ENCODE measurements at places on chromosomes 4 and X.

- no peak for ATAC-seq
Observed at GRCh38 chr4:137705171-137705783, 173.0 kb upstream of the PCDH18 start.

DNA sequence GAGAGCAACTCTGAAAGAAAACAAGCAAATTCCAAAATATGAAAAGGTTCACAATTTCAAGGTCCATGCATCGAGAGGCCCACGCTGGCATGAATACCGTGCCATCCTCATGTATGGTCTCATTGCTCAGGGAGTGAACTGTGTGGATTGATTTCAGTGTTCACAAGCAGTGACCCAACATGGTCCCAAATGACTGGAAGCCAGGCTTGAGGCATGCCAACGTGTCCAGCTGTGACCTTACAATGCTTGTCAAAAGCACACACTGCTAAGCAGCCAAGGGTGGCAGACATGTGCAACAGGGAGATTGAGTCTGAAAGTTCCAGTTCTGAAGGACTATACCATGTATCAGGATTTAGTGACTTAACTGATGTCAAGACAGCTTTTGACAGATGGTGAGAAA, 58.7 kb upstream of the CLDN24 start:
- ATAC-seq: no peak

GRCh38 chr4:106247600-106247999, 68.4 kb downstream of the TBCK start:
- no peak for ATAC-seq

DNA sequence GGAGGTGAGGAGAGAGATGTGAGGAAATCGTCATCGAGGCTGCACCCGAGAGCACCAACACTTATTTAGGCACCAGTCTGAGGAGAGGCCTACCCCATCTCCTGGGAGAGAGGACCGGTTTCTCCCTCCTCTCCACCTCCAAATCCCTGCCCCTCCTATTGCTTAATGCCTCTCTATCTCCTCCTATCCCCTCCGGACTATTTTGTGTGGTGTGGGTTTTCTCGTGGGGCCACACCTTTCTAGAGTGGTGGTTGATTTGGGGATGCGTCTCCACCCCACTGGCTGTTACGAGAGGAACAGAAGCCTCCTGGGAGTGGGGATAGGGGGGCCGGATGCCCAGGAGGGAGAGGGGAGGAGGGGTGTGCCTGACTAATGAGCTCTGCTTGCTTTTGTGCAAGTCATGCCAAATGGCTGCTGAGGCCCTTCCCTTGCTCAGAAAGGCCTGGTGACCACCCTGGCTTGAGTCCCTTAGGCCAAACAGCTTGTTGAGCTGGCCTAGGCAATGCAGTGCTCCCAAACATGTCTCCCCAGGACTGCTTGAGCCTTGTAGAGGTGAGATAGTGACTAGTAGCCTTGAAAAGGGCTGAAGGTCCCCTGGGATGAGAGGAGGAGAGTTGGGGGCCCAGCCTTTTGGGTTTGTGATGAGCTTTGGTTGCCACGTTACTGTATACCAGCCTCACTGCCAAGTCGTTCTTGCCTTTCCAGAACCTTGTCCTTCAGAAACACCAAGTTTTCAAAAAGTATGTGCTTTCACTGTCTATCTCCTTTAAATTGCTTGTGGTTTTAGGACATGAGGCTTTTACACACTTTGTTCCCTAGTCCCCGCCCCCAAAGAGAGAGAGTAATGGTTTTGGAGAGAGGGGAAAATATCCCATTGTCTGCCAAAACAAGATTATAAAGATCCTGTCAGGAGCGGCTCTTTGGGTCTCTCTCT, 1.2 kb downstream of the MSN start:
- ATAC-seq: peak; percentile 59

- no peak for ATAC-seq
Observed at GRCh38 chrX:73979551-73980131, 324.3 kb upstream of the ZCCHC13 start.

GRCh38 chr4:86048426-86048825, 311.4 kb downstream of the MAPK10 start:
- no peak for ATAC-seq

DNA sequence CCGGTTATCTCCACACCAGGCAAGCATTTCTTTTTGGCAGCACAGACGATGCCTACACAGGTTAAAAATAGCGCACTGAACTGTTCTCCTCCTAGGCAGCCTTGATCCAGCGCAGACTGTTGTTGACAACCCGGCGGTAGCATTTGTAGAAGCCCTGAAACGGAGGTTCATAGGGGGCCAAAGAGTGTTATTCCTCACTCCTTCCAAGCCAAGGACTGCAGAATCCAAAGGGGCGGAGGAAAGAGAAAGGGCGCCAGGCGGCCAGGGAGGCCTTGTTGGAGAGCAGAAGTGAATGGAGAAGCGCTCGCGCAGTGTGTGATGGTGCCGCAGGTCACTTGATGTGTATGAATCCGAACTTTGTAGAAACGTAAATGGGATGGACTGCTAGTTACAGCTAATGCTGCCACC, 82.7 kb downstream of the TENM3 start:
- ATAC-seq: no peak

DNA sequence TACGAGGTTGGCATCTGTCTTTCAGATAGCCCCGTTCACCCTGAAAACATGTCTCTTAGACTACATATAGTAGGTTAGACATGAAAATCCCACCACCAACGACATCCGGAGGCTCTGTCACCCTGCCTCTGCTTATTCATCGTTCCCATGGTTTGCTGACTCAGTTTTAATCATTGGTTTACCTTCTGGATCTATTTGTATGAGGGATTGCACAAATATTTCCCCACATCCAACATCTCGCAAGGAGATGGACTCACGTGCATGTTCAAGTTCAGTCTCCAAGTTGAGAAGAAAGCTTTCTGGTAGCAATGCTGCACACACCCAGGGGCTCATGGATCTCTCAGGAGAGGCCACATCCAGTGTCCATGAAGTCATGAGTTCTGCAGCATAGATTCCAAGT, 10.8 kb downstream of the CETN2 start:
- no peak for ATAC-seq

- ATAC-seq: no peak
Observed at GRCh38 chr4:35952751-35953150, 291.6 kb downstream of the ARAP2 start.

GRCh38 chr4:155820887-155821518, 45.1 kb downstream of the ASIC5 start:
- no peak for ATAC-seq

DNA sequence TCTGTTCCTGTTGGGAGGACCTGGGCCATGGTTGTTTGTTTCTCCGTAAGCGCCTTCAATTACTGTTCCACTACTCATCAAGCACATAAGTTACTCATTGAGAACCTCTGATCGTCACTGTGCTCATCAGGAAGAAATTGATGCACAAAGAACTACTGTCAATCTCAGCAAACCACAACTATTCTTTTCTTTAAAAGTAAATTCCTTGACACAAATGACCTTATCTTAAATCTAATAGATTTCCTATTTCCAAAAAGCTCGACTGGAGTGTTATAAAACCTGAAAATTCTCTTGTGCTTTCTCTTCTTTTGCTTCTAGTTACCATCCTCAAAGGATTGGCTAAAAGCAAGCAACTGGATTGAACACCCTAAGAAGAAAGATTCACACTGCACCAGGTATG, at the start of gene MUC7:
Gene MUC7, plus strand, starts transcription at position 301 of the 400 bp plus-strand sequence. CDS start 1,825 bp downstream, outside the sequence.
- no peak for ATAC-seq

- ATAC-seq: no peak
Observed at GRCh38 chr4:107531927-107532326, 188.1 kb downstream of the PAPSS1 start.

DNA sequence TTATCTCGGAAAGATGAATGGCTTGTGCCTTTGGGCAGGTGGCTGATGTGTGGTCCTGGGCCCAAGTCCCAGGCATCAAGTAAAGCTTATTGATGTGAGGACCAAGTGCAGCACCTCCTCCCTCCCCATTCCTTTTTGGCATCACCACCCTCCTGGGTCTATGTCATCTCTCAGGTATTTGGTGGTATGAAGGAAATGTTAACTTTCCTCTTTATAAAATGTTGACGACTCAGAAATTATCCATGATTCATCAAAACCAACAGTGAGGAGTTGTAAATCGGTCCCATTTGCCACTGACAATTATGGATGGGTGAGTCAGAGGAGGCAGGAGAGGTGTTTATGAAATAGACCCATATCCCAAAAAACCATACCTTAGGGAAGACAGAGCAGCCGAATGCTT, 229.4 kb upstream of the GATB start:
- ATAC-seq: no peak

DNA sequence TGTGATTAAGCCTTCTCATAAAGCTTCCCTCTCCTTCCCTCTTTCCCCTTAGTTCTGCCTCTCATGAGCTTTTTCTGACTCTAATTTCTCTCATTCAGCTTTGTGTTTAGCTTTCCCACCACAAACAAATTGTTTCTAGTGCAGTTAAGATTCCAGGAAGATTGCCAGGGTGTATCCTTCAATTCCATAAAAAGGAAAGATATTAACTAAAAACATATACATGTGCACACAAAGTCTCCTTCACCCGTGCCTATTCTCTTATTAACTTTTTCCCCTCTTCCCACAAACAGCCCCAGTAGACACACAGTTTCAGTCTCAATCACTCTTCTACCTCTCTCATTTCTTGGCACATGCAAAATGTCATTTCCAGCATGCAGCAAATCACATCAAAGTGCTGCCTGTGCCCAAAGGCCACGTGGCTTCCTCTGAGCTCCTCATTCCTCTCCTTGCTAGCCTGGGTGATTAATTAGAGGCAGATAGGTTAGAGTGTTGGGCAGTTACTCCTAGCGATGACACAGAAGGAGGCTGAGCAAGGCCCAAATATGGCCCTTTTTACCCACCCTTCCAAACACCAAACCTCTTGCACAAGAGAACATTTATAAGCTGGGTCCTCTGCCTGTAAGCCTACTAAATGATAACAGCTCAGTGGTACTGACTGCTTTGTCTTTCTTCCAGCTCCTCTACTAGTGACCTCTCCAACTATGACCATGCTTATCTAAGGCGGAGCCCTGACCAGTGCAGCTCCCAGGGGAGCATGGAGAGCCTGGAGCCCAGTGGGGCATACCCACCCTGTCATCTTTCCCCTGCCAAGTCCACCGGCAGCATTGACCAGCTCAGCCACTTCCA, 159.6 kb downstream of the SOWAHB start:
- ATAC-seq: peak; percentile 28

DNA sequence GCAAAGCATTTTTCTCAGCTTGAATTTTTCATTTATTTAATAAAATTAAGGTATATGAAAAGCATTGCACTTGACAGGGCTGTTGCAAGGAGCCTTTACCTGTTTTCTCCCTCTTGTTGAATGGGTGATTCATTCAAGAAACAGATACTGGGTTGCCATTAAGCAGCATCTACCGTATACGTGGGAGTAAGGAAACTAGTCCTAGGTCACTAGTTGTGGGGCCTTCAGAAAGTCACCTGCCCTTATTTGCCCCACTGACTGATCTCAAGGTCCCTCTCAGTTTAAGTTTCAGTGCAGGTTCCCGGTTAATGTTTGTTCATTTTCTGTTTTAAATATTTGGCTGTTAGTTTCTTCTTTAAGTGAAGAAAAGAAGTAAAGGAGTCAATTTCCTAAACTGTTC, 34.0 kb downstream of the LHFPL1 start:
- no peak for ATAC-seq

GRCh38 chr4:173365359-173365996, 5.3 kb upstream of the SAP30 start:
- no peak for ATAC-seq

DNA sequence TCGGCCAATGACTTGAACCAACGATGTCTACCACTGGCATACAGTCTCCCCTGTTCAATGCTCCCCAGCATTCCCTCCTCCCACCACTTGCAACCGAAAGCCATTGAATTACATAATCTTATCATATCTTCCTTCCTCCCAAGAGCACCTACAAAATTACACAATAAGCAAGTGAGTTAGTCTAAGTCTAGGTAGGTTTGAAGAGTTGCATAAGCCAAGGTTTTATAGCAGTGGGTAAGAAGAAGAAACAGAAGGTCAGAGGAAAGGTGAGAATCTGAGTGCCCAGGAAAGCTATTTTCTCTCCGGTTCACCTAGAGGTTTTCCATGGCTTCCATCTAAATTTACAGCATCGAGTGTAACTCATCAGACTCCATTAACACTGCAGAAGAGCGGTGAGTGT, 40.3 kb downstream of the ATP8A1 start:
- ATAC-seq: no peak

DNA sequence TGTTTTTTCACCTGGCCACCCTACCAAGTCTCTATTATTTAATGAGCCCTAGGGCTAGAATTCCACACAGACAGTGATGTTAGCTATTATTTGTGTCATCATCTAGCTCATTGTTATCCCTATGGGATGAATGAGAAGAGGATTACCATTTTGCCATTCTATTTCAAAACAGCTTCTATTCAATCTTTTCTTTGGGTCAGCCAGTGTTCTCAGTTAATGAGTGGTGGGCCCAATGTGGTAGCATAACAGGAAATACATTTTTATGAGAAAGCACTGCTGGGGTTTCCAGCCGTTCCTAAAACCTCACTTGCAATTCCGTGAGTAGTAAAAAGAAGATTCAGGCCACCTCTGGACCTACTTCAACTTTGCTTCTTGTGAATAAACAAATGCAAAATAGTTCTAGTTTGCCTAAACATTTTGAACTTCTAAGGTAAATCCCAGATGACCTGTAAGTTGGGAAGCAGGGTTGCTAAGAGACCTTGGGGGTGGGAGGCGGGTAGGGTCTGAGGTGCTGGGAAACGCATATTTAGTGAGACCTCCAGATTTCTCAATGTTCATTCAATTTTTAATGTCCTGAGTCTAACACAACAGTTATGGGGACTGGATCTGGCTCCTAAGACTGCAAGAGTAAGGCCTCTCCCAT, 24.8 kb upstream of the CYP2U1 start:
- ATAC-seq: no peak

- ATAC-seq: no peak
Observed at GRCh38 chr4:1207603-1208265, 35.4 kb upstream of the SPON2 start.

- no peak for ATAC-seq
Observed at GRCh38 chr4:165560941-165561340, 182.1 kb downstream of the CPE start.

DNA sequence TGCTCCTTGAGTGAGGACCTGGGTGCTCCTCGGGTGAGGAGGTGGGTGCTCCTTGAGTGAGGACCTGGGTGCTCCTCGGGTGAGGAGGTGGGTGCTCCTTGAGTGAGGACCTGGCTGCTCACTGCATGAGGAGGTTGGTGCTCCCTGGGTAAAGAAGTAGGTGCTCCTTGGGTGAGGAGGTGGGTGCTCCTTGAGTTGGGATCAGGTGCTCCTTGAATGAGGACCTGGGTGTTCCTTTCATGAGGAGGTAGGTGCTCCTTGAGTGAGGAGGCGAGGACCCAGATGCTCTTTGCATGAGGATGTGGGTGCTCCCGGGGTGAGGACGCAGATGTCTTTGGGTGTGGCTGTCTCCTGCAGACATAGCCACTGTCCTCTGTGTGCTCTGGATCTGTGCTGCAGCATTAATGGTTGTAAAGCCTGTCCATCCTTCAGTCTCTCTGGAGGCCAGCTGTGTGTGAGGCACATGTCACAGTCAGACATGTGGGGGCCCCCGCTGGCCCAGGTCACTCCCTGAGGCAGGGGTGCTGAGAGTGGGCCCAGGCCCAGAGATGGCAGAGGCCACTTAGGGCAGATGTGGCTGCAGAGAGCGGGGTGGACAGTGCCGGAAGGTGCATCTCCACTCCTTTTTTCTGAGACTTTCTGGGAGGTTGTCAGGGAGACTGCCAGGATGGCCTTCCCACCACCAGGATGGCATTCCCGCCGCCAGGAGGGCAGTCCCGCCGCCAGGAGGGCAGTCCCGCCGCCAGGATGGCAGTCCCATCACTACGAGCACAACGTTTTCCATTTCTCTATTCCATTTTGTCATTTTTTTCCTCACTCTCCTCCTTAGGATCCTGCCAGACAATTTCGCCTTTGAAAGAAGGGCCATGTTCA, 101.8 kb downstream of the HMX1 start:
- ATAC-seq: no peak

GRCh38 chr4:140149846-140150635, 3.9 kb downstream of the MAML3 start:
- no peak for ATAC-seq

Data from activated CD4-positive, CD25-positive, alpha-beta regulatory T cell treated with anti-CD3 and anti-CD28 coated beads, Interleukin-2, amount 50 U/mL, for 24 hours (primary cell).